ENCODE measurements at places on chromosomes 1 and 21.

DNA sequence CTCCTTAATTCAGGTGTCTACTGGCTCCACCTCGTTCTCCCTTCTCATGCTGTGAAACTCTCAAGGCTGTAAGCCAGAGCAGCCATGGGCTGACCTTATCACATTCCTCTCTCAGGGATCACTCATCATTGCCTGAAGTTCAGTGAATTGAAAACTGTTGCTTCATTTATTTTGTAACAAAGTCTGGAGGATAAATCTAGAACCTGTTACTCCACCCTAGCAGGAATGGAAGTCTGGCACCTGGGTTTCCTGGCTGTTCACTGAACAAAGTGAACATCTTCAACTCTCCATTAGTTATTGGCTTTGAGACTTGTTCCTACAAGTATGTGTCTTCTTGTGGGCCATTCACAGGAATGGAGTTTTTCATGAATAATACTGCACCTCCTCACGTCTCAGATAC is 584.1 kb downstream of the PTPRU start:
- no peak for DNase-seq

GRCh38 chr1:237235091-237235490 is 193.1 kb downstream of the RYR2 start:
- DNase-seq: no peak

GRCh38 chr1:247386687-247387086 is 29.3 kb upstream of the NLRP3 start:
- DNase-seq: no peak

DNA sequence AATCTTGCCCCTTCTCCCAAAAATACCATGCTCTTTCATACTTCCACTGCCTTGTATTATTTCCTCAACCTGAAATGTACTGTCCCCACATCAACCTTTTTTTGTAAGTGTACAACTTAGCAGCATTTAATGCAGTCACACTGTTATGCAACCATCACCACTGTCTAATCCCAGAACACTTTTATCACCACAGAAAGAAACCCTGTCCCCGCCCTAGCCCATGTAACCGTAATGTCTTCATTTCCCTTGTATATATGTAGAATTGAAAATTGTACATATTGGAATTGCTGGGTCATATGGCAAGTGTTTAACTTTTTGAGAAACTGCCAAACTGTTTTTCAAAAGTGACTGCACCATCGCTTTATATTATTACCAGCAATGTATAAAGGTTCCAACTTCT is 37.4 kb downstream of the PTP4A2 start:
- no peak for DNase-seq

DNA sequence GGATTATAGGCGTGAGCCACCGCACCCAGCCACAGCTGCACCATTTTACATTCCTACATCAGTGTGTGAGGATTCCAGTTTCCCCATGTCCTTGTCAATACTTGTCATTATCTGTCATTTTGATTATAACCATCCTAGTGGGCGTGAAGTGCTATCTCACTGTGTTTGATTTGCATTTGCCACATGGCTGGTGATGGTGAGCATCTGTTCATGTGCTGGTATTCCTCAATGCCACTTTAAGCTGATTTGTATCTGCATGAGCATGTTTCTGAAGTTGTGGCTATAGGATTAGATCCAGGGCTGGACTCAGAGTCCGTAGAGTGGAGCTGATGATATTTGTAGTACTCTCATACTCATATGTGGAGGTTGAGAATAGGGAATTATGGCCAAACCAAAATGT is 36.6 kb downstream of the SRRM1 start:
- DNase-seq: no peak

- no peak for DNase-seq
Observed at GRCh38 chr1:93744299-93744988, 62.8 kb upstream of the BCAR3 start.

DNA sequence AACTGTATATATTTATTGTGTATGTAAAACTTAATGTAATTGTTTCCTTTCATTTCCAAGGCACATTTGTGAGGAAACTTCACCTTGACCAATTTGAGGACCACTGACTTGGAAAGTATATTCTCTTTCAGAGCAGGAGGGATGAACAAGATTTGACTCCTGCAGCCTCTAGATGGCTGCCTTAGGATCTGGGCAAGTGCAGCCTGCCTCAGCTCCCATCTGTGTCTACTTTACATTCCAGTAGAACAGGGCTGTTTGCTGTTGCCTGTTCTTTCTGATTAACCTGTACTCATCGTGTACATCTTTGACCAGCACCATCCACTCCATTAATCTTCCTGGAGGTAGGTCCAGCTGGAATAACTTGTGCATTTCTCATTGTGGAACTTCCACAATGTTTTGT is 312.8 kb downstream of the HLX start:
- no peak for DNase-seq

DNA sequence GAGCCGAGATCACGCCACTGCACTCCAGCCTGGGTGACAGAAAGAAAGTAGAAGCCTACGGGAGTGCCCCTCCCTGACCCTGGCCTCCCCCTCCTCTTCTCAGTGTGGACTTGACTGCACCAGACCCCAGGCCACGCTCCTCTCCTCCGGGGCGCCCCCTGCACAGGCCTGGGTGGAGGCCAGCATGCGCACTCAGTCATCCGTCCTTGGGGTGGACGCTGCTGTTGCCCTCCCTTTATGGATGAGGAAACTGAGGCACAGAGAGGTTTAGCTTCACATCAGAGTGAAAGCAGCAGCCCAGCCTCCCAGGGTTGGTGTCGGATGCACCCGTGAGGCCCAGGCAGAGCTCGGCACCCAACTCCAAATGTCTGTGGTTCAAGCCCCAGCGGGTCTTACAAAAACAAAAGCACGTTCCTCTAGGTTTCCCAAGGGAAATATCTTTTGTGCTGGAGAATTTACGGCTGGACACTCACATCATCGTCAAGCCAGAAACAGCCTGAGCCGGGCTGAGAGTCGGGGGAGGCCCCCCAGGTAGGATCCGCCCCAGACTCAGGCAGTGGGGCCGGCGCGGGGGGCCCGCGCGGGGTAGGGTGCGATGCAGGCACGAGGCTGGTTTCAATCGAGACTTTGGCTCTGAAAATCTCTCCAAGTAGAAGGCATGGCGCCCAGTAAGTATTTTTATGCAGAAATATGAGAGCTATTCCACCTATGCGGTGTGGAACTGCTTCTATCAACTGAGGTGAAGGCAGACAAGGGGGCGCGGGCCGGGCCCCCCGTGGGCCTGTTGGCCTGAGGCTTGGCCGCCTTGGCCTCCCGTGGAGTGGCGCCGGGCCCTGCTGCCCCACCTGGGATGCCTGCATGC is 36.6 kb downstream of the MORN1 start:
- DNase-seq: no peak

DNA sequence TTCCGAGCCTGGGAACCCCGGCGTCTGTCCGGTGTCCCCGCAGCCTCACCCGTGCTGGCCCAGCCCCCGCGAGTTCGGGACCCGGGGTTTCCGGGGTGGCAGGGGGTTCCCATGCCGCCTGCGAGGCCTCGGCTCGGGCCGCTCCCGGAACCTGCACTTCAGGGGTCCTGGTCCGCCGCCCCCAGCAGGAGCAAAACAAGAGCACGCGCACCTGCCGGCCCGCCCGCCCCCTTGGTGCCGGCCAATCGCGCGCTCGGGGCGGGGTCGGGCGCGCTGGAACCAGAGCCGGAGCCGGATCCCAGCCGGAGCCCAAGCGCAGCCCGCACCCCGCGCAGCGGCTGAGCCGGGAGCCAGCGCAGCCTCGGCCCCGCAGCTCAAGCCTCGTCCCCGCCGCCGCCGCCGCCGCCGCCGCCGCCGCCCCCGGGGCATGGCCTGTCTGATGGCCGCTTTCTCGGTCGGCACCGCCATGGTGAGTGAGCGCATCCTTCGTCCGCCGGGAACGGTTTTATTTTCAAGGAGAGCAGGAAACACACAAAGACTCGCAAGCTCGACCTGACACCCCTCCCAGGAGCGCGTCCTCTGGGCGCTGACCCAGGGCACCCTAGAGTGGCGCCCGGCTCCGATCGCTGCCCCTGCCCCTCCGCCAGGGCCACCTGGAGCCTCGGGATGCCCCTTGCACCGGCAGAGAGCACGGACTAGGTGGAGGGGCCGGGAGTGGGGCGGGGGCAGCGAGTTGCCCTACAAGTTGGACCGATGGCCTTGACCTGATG is at the start of gene ABCG1:
ABCG1 (plus strand) TSS at position 305 of the 770 bp plus-strand sequence; CDS start at position 428, 123 bp downstream.
- DNase-seq: no peak

- peak; percentile 66 for DNase-seq
Observed at GRCh38 chr21:39445321-39446269, at the start of gene LCA5L. TSS of gene LCA5L (minus strand) at chr21:39445778. CDS start at chr21:39428493, 17,285 bp downstream.

DNA sequence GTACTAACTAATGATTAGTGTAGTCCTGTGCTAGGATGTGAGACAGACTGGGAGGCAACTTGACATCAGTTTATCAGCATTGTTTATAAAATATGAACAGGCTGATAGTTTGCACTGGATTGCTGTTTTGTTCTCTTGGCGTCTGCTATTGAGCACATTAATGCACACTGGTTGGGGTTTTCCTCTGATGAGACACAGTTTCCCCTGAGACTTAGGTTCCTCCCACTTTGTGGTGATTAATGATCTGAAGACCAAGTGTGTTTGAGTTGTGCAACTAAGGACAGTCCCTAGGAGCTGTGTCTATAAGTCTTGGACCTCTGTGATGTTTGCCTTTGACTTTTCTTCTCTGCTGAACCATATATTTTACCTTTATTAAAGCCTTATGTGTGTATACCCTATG is 1015.4 kb downstream of the AMY1C start:
- no peak for DNase-seq

DNA sequence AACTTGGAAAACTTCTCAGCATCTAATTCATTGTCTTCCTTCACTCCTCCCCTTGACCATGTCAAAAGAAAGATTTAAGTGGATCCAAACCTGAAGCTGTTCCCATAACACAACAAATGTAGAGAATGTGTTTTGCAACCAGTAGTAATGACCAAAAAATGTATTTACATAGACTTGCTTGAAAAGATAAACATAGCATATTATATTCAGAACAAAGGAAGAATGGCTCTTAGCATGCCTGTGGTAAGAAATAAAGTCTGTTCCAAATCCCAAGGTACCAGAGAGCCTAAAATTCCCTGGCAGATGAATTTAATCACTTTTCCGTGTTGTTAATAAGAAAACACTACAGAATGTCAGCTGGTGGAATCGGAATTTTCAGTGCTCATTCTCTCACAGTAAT is 36.8 kb downstream of the FMO3 start:
- no peak for DNase-seq

DNA sequence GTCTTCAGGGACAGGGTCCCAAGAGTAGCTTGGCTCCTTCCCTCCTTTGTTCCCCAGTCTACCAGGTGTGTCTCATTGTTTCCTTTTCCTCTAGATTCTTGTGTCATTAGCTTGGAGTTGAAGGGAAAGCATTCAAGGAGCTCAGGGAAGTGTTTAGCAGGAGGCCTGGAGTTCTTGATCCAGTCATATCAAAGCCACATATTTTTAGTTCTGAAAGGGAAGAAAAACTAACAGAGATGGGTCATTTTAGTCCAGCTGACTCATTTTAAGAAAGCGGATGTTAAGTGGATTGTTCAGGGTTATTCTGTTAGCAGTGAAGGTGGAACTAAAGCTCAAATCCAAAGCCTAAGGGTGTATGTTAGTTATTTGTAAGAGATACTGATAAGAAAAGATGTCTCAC is 721 bp downstream of the C1orf54 start:
- DNase-seq: no peak

DNA sequence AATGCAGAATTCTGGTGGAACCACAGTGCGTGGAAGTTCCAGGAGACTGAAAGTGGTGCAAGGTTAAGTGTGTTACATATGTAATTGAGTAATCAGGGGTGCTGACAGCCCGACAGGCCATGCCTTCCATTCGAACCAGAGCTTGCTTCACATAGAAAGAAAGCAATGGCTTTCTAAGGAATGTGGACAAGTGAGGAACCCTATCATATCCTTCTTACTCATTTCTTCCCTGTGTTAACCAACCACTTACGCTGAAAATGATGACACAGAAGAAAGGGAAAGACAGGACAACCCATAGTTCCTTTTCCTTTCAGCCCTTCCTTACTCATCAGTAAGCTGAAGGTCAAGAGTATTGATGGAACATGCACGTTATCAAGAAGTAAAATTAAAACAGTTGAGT is 48.1 kb upstream of the KCNA3 start:
- no peak for DNase-seq

DNA sequence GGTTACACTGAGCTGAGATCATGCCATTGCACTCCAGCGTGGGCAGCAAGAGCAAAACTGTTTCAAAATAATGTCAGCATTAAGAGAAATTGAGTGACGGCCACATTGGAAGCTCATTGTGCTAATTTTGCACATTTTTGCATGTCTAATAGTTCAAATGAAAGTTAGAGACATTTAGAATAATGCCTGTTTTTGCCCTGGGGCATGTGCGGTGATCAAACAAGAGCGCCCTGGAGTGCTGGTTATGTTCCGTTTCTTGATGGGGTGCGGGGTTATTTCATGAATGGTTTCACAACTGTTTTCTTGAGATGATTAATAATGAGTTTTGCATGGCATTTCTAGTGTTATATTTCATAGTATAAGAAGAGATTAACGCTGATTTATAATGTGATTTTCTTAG is 13.1 kb downstream of the OR2T11 start:
- no peak for DNase-seq

DNA sequence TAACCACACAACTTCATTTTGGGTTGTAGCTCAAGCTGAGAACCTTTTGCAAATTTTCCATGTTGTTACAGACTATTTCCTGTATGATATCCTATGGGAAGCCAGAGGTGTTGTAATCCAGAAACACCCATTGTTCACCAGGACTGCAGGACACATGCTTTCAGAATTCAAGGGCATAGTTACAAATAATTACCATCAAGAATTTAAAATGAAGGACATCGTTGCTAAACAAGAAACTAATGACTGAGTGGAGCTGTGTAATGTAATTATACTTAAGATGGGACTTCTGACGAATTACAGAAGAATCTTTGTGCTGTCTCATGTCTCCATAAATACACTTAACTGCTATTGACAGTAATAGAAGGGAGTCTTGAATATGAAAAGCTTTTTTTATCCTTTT is 47.6 kb upstream of the HOOK1 start:
- no peak for DNase-seq

- no peak for DNase-seq
Observed at GRCh38 chr1:234855851-234856250, 245.9 kb upstream of the IRF2BP2 start.

GRCh38 chr1:167916766-167917511 is 3.0 kb upstream of the ADCY10 start:
- no peak for DNase-seq

GRCh38 chr1:1573843-1574720 is 581 bp downstream of the SSU72 start:
- DNase-seq: peak; percentile 35

- no peak for DNase-seq
Observed at GRCh38 chr1:161736335-161736969, 13.1 kb upstream of the DUSP12 start.

DNA sequence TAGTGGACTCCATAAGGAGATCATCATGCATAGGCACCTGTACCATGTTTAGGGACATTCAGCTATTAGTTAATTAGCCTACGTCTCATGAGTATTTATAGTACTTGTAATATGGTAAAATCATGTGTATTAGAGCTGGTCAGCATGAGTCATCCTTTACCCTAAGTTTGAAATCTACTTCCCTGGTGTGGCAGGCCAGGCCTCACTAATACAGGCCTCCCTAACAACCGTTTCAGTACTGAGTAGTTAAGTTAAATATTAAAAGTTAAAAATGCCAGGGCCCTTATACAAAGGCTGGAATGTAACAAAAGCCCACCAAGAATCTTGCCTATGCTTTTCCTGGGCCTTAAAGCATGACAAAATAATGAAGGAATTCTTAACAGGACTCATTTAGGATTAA is 356.3 kb upstream of the DPYD start:
- DNase-seq: no peak

- DNase-seq: no peak
Observed at GRCh38 chr1:53642215-53642555, 96.8 kb downstream of the GLIS1 start.

- no peak for DNase-seq
Observed at GRCh38 chr1:183443011-183443410, 24.8 kb upstream of the NMNAT2 start.

GRCh38 chr1:13990939-13991338 is 291.0 kb downstream of the PRDM2 start:
- DNase-seq: no peak

Data from stimulated activated CD8-positive, alpha-beta memory T cell treated with anti-CD3 and anti-CD28 coated beads, Interleukin-15, amount 100 ng/mL, for 1 hour (primary cell).